Aorta (tissue), 5 donors: ENCODE measurements at places on chromosomes 6 and 20. TPM values are rescaled to one million over a fixed set of nuclear protein-coding genes. Genes with fewer than 3 reads are reported as not detected.

DNA sequence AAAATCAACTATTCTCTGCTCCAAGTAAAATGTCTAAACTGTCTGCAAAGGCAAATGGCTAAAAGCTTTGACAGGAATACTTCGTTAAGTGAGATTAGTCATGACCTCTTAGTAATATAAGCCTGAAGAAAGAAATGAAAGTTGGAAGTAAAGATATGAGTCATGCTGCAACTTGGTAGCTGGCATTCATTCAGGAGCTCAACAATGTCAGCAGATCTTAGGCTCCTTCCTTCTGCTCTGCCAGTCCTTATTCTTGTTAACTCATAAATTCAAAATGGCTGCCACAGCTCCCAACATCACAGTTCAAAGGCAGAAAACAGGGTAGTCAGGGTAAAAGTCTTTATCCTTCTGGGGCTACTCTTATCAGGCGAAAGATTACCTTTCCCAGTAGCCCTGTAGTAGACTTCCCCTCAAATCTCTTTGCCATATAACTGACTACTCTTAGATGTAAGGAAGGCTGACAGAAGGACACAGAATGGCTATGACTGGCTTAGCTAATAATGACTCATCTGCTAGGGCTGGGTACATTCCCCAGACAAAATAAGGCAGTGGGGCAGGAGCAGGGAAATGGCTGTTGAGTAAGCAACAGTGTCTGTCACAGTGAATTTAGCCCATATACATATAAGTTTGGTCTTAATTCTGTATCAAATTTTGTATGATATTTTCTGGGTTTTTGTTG lies 24.4 kb upstream of the C6orf62 start:
- DNase-seq: no peak

HLA-DMB gene
- total RNA-seq: 73.1 TPM

DNA sequence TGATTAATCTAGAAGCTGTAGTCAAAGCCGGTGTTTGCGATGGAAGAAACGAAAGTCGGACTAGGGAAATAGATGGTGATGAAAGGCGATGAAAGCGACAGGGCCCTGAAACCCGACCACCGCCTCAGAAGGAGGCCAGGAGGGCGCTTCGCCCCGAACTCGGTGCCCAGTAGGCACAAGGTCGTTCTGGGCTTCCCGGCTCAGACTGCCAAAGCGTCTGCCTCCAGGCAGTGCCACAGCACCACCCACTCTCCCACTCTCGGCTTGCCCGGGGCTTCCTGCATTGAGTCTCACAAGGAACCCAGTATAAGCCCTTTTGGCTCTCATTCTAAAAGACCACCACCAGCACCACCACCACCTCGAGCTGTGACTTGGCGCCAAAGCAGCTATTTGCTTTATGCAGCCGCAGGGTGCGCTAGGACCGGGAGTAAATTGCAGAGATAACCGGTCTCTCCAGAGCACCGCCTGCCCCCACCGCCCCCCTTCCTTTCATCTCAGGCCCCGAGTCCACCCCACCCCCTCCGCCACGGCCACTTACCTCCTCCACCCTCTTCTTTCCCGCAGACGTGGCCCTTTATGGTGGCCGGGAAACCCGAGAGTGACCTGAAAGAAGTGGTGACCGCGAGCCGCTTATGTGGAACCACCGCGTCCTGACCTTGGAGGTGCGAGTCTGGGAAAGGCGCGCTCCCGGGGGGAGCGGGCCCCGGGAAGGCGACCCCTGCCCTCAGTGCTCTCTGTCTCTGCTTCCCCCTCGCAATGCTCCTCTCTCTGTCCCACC lies 2.4 kb downstream of the TCF21 start:
- no peak for DNase-seq

GRCh38 chr6:69465866-69466265 lies 330.9 kb downstream of the LMBRD1 start:
- no peak for DNase-seq

RAD21L1 gene
- total RNA-seq: not detected

HCRTR2 gene
- total RNA-seq: not detected

GNAS-AS1 gene
- 1.7 TPM for total RNA-seq

GRCh38 chr20:18361678-18362077 lies 73.4 kb downstream of the ZNF133 start:
- no peak for DNase-seq

DNA sequence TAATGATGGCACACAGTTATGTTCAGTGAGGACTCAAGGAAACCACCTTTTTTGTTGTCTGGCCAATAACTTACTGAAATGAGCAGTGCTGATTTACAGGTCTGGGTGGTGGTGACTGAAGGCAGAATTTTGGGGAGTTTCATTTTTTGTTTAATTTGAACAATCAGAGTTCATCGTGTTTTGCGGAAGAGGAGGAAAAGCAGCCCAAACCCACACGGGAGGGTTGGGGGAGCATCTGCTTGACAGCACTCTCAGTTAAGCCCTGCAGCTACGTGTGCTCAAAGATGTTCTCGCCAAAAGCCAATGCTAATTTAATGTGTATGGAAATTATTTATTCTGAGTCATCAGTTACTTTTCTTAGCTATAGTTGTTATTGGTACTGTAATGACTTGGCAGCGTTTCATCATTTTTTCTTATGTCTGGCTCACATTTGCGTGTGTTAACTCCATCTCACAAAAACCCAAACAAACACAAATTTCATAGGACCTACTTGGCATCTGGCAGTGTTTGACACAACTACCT lies 89.2 kb downstream of the UST start:
- no peak for DNase-seq

DNA sequence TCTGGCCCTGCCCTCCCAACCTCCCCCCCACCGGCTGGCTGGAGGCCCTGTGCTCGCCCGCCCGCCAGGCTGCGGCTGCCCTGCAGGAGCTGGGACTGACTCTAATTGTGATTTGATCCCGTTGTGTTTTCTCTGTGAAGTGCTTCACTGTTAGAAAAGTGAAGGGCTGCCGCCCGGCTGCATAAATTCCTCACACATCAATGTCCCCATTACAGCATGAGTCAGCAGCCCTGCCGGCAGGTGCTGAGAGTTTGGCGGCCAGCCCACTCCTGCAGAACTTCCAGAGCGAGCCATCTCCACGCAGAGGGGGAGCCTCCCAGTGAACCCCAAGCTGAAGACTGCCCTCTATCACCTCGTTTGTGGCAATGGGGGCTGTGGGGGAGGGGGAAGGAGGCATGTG lies 137.9 kb downstream of the DLL1 start:
- peak; percentile 59 for DNase-seq

DNA sequence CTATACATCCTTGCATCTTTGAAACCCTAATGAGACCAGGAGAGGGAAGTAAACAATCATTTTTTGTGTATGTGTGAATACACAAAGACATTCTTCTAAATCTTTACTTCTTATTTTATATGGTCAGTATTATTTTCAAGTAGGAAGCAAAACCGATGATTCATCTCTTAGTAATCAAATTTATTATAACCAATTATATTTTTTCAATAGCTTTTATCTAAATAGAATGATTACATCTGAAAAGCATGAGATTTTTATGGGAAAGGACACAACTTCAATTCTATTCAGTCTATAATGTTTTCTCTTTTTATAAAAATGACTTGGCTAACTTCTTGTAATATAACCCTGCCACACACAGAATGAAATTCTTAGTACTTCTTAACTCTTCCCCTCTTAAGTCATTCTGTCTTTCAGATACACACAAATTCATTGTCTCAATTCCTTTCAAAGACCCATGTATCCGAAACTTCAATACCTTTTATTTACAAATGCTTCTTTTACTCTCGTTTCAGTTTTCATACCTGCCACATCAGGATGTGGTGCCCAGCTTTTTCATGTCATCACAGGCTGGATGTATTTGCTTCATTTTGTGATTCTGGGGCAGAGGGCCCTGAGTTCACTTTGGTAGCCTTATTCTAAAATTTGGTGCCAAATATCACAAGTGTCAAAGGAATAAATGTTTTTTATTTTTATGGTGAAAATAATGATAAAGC lies 227.0 kb downstream of the PHF3 start:
- DNase-seq: no peak

GRCh38 chr6:111997853-111998208 lies 56.1 kb upstream of the CCN6 start:
- peak; percentile 53 for DNase-seq

GABBR1 gene
- 91.6 TPM for total RNA-seq

- no peak for DNase-seq
Observed at GRCh38 chr6:65570340-65570739, 136.7 kb downstream of the EYS start.

- DNase-seq: peak; percentile 72
Observed at GRCh38 chr20:25284131-25284601, 36.3 kb downstream of the PYGB start.

BCAS1 gene
- total RNA-seq: 2.5 TPM

DNA sequence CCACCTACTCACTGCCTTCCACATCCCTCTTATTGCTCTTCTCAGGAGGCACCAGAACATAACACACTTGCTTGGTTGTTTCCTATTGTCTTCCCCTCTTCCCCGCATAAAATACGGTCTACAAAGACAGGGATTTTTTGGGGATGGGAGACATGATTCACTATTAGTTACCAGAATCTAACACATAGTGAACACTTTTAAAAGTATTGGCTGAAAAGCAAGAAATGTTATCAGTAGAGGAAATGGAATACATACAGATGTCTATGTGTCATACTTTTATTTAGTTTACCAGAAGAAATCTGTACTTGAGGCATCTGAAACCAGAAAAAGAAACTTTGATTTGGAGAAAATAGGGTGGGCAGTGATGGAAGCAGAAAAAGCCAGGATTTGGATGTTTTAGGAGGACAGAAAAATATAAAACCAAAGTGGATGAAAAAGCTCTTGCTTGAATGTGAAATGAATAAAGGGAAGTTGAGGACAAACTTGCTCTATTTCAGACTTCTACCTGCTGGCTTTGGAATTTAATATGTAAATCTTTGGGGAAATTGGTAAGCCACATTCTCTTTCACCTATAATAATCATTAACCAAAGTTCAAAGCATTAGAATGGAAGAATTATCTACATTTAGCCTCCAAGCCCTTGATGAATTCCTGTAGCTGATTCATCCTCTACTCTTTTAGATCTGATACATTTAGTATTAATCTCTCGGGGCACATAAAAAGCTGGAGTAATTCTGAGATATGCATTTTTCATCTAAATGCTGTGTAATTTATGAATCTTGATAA lies 82.6 kb downstream of the DOK5 start:
- DNase-seq: no peak

DNA sequence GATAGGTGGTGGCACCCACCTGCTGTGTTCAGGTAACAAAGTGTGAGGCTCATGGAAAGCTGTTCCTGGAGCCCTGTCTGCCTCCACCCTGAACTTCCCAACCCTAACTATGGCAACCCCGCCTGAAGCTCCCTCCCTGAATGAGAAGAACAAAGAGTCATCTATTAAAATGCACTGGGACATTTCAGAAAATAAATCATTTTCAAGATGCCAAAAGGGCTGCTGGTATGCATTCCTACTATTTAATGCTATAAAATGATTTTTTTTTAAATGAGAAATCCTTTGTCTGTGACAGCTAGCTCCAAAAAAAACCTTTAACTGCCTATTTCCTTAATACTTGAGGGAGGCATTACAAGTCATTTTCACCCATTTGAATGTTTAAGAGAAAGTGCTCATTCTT lies 84.3 kb upstream of the MRPS10 start:
- no peak for DNase-seq

DNA sequence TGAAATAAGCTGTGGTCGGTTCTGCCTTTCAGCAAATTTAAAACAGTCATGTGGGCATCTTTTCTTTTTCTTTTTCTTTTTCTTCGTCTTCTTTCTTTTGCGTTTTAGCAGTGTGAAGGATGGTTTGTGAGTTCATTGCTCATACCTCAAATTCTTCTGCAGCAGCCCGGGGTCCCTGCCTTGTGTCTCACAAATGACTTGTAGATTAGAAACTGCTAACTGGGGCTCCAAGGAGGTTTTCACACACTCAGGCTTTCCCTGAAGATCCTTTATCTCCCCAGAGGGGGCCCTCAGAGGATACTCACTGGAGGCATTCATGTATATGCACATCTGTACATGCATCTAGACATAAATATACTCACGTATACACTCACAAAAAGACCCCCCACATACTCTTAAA lies 1.7 kb downstream of the SMOC2 start:
- DNase-seq: no peak

ROS1 gene
- total RNA-seq: not detected

DNA sequence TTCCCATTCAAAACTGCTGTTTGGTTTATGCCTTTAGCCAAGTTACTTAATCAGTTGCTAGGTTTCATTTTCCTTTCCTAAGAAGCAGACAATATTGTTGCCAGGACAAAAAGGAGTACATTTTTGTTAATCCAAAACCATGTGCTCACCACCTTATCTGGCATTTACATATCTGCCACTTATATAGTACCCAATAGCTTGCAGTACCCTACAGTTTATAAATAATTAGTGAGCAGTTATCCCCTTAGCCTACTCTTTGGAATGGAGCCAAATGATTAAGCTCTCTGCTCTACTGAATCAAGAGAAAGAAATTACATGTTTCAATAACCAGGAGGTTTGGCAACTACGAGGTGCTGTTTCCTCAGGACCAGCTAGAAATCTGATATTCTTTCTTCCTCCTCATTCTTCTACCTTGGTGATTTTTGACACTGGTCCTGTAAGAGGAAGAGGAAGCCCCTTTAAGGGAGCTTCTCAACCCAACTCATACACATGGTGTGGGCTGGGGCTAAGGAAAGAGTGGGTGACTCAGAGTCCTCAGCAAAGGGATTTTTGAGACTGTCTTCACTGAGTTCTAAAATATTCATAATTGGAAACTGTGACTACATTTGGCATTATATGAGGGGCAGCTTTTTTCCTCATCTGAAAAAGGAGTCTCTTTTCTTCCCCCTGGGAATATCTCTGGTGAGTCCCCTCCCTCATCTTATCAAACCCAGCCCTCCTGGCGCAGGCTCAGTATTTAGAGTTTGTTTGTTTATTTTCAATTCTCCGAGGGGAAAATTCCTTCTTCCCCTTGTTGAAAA lies 1.5 kb downstream of the ZNFX1 start:
- DNase-seq: no peak

DNA sequence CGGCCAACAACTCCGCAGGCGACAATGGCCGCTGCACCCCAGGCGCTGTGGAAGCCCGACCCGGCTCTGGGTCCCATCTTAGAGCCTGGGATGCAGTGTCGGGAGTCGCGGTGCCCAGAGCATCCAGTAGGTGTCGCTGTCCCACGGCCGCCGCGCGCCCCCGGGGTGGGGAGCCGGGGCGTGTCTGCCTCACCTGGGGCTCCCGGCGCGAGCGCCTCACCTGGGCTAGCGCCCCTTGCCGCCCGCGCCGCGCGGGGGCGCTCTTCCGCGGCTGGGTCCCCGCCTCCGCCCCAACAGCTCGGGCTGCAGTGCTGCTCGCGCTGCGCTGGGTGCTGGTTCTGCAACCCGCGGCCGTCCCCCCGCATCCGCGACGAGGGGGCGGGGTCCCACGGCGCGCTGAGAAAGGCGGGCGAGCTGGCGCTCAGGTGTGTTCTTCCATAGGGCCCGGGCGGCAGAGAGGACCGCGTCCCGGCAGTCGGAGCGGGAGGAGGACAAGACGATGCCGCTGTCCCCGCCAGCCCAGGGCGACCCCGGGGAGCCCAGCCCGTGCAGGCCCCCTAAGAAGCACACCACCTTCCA lies at the start of gene CRYBG1:
Gene CRYBG1, plus strand, starts transcription at position 308 of the 579 bp plus-strand sequence. Its CDS starts 192 bp downstream, at position 500.
- DNase-seq: peak; percentile 53

- no peak for DNase-seq
Observed at GRCh38 chr6:35742842-35743241, 6.0 kb downstream of the ARMC12 start.

WFDC2 gene
- 1.5 TPM for total RNA-seq

- DNase-seq: no peak
Observed at GRCh38 chr20:9516234-9516871, 2.0 kb downstream of the LAMP5 start.
